ENCODE measurements at places on chromosomes 16 and 17.

GRCh38 chr16:75801307-75801706, 75.0 kb upstream of the CPHXL start:
- DNase-seq = no peak

GRCh38 chr17:38508570-38508950, 80.3 kb downstream of the ARHGAP23 start:
- no peak for DNase-seq

GRCh38 chr16:73176577-73177013, 128.7 kb upstream of the ZFHX3 start:
- no peak for DNase-seq

DNA sequence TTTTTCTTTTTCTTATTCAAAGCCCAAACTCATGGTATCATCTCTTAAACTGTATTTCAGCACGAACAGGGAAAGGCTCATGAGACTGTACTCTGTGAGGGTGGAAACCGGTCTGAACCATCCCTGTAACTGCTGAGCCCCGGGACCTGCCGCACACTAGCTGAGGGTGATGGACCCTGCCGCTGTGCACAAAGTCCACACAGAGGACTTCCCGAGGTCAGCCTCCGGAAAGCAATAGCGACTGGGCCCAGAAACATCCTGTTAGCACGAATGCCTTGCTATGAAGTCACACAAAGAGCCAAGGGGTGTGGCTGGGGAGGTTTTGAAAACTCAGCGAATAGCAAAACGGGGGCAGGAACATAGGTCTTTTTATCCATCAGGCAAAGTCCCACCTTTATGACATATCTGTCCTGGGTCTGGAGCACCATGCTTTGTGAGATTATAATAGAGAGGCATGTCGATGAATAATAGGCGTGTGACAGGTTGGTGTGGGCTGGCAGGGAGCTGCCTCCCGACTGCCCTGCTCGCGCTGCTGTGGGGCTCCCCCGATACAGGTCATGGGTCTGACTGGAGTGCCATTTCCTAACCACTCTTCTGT, 33.4 kb downstream of the CDK5R1 start:
- peak; percentile 22 for DNase-seq
